GM12878 (cell line): ENCODE measurements at places on chromosomes 16 and 17.

- no peak for DNase-seq
These were observed 1.6 kb downstream of the HIC1 start for GRCh38 chr17:2056206-2057174.

DNA sequence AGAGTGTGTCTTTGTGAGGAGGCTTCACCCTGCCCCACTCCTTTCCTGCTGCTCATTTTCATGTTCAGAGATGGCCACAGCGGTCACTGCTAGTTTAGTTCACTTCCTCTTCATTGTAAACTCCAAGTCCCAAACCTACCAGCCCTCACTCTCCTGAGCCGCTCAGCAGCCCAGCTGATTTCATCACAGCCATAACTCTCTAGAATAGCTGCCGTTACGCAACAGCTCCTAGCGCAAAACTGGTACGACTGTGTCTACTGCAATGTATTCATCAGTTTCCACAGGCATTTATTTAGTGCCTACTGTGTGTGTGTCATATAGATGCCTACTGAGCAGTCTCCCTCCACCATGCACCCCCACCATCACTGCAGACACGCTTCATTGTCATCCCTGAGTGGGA, 233.5 kb upstream of the RPL38 start:
- no peak for DNase-seq

- no peak for DNase-seq
These were observed 41.8 kb upstream of the CDH8 start for GRCh38 chr16:62077998-62078397.

- no peak for DNase-seq
These were observed 18.3 kb downstream of the PSME3IP1 start for GRCh38 chr16:57167538-57167937.

GRCh38 chr17:28563475-28563874, 7.8 kb downstream of the PIGS start:
- DNase-seq, result no peak

DNA sequence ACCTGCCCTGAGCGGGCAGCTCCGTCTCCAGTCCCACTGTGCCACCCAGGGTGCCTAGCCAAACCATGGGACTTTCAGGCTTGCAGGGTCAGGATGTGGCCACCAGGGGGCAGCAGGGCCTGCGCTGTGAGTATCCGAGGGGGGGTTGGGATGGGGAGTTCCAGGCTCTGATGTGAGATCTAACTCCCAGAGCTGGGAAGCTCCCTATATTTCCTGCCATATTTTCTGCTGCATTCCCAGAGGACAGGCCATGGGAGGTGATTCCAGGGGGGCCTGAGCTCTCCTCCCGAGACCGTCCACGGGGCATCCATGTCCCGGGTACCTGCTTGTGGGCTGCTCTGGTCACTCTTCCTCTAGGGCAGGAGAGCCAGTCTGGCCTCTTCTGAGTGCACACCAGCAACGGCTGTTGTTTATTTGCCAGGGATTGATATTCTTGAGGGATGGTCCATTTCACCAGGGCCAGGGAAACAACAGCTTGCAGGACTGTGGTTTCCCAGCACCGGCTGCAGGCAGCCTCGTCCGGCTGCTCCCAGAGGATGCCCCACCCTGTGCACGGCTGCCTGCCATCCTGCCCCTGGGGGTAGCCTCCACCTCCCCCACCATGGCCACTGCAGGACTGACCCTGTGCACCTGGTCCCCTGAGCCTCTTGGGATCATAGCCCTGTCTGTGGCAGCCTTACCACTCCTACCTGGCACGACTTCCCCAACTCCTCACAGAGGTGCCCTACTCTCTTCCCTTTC, 1.2 kb downstream of the GPR142 start:
- DNase-seq, result no peak

GRCh38 chr17:48176471-48176855, 68.9 kb downstream of the SNX11 start:
- no peak for DNase-seq

GRCh38 chr16:30523768-30524574, 2.4 kb downstream of the ZNF768 start:
- no peak for DNase-seq

- DNase-seq, result no peak
These were observed at the start of gene CDYL2 for GRCh38 chr16:80804526-80805383. TSS of gene CDYL2 (minus strand) at chr16:80804598. CDS start at chr16:80804173, 425 bp downstream.

- DNase-seq, result no peak
These were observed 3.5 kb upstream of the RAB37 start for GRCh38 chr17:74733365-74734122.

GRCh38 chr17:81543339-81543675, 8.8 kb downstream of the FAAP100 start:
- no peak for DNase-seq
